Activated CD8-positive, alpha-beta T cell treated with anti-CD3 and anti-CD28 coated beads for 36 hours (primary cell): ENCODE measurements at places on chromosomes 2 and 18. TPM values are rescaled to one million over a fixed set of nuclear protein-coding genes. Genes with fewer than 3 reads are reported as not detected.

DNA sequence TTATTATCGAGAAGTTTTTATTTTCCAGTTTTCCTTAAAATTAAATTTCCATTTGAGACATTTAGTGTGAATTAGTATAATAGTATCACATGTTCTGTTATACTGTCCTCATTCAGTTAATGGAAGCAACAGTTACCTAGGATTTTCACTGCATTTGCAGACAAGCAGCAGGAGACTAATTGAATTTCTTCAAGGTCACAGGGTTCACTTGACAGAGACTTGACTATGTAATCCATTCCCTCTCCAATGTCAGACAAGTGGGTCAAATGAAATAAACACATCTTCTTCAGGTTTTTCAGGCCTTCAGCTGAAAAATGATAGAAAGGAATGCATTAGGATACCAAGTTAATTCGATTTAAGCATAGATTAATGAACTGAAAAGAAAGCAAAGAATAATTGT lies 26.7 kb downstream of the NLRC4 start:
- no peaks in the 10 kb centered on the region for H3K36me3 ChIP-seq
- DNase-seq = no peak
- H3K27ac ChIP-seq = no peak overlapping the region
- no peak overlapping the region for H3K4me3 ChIP-seq

GRCh38 chr2:85950743-85951142 lies 62.0 kb upstream of the ST3GAL5 start:
- H3K27ac ChIP-seq = no peak overlapping the region
- no peak for DNase-seq
- no peaks in the 10 kb centered on the region for H3K4me1 ChIP-seq
- no peaks in the 10 kb centered on the region for H3K36me3 ChIP-seq
- H3K4me3 ChIP-seq = no peak overlapping the region

DNA sequence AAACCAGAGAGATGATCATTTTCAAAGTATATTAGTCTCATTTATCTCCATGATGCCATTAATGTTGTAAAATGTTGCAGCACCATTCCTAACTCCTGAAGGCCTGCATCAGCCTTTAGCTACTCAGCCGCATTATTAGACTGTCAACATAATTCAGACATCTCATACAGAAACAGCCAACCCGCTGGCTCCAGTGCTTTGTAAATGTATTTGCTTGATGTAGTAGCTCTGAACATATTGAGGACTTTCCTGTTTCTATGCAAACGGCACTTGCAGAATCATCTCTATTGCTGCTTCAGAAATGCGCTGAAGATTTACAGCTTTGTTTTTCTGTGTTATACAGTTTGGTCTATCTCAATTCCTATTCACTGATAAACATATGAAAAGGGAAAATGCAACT lies 372.2 kb downstream of the DSEL start:
- no peak overlapping the region for H3K4me3 ChIP-seq
- DNase-seq = no peak
- no peaks in the 10 kb centered on the region for H3K36me3 ChIP-seq
- no peaks in the 10 kb centered on the region for H3K4me1 ChIP-seq
- H3K27ac ChIP-seq = no peak overlapping the region

DNA sequence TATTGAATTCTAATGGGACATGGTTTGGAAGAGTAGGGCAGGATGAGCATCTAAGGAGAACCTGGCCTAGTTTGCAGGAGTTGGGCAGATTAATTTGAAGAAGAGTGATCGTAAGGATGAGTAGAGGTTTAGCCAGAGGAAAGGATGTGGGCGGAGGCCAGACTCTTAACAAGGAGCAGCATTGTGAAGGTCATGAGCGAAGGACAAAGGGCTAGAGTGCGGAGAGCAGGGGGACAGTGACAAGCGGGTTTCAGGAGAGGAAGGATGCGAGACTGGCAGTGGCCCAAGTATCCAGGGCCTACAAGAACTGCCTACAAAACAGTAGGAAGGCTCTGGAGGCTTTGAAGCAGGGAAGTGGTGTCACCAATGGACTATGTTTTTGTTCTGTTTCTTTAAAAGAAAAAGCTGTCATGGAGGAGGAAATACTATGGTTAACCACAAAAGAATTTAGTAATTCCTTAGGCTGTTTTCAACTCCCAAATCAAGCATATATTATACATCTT lies 20.1 kb downstream of the SLC66A3 start:
- no peak for DNase-seq
- no peaks in the 10 kb centered on the region for H3K36me3 ChIP-seq
- peaks cover 11% of the 10 kb centered on the region for H3K4me1 ChIP-seq
- no peak overlapping the region for H3K4me3 ChIP-seq
- no peak overlapping the region for H3K27ac ChIP-seq

- peak; percentile 32 for DNase-seq
- H3K4me3 ChIP-seq = no peak overlapping the region
- no peaks in the 10 kb centered on the region for H3K27me3 ChIP-seq
- peaks cover 41% of the 10 kb centered on the region for H3K4me1 ChIP-seq
- peaks cover 34% of the 10 kb centered on the region for H3K36me3 ChIP-seq
Measured at GRCh38 chr2:98601532-98602132, 6.7 kb downstream of the COA5 start.

DNA sequence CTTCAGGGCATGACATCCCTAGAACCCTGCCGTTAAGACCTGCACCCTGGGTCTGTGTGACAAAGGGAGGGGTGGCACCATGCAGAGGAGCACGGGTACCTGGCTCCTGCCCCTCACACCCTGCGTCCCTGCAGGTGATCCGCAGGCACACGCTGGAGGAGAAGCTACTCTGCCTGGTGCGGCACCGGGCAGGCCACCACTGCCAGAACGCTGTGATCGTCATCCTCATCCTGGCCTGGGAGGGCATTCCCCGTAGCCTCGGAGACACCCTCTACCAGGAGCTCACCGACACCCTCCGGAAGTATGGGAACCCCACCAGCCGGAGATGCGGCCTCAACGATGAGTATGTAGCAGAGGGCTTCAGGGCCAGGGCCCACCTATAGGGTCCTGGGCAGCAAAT lies 60.0 kb downstream of the BOLA3 start:
- H3K27me3 ChIP-seq = no peaks in the 10 kb centered on the region
- peaks cover 36% of the 10 kb centered on the region for H3K36me3 ChIP-seq
- no peak overlapping the region for H3K27ac ChIP-seq
- H3K4me3 ChIP-seq = no peak overlapping the region

DNA sequence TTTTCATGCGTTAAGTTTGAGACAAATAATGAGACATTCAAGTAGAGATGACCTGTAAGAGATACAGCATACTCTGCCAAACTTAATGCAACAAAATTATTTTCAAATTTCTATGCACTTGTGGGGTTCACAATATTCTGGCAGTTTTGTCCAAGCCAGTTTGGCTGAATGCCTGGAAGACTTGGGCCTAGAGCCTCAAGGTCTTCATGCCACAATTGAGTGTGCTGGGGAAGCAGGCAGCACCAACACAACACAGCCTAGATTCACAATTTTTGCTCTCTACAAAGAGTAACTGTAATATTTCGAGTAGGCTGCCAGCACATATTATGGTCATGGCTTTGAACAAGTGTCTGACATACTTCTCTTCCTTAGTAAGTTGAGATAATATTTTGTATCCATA lies 461.4 kb upstream of the SPHKAP start:
- no peaks in the 10 kb centered on the region for H3K4me1 ChIP-seq
- no peak overlapping the region for H3K27ac ChIP-seq
- no peaks in the 10 kb centered on the region for H3K36me3 ChIP-seq
- H3K4me3 ChIP-seq = no peak overlapping the region
- DNase-seq = no peak

DNA sequence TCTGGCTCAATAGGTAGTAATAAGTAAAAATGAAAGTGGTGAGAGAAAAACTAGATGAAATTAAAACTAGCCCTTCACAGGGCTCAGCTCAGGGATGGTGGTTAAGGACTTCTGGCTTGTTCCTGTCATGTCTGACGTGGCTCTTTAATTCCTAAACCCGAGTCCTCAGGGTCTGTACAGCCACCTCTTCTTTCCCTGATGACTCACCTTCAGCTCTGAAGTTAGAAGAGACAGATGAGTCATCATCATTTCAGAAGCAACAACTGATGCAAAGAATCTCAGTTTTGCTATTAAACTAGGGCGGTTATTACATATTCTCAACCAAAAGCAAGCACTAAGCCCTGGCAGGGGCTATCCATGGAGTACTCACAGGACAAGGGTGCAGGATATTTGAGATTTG lies 24.0 kb upstream of the ITGB6 start:
- peak; percentile 43 for DNase-seq
- peaks cover 12% of the 10 kb centered on the region for H3K27me3 ChIP-seq
- no peak overlapping the region for H3K4me3 ChIP-seq
- no peaks in the 10 kb centered on the region for H3K36me3 ChIP-seq

GRCh38 chr2:216486271-216486670 lies 12.4 kb upstream of the RPL37A start:
- no peaks in the 10 kb centered on the region for H3K4me1 ChIP-seq
- H3K4me3 ChIP-seq = no peak overlapping the region
- no peak overlapping the region for H3K27ac ChIP-seq
- no peak for DNase-seq

GRCh38 chr2:15642815-15643500 lies 51.3 kb downstream of the DDX1 start:
- no peak for DNase-seq
- H3K4me1 ChIP-seq = no peaks in the 10 kb centered on the region
- no peaks in the 10 kb centered on the region for H3K27me3 ChIP-seq
- no peak overlapping the region for H3K27ac ChIP-seq
- peaks cover 28% of the 10 kb centered on the region for H3K36me3 ChIP-seq

DNA sequence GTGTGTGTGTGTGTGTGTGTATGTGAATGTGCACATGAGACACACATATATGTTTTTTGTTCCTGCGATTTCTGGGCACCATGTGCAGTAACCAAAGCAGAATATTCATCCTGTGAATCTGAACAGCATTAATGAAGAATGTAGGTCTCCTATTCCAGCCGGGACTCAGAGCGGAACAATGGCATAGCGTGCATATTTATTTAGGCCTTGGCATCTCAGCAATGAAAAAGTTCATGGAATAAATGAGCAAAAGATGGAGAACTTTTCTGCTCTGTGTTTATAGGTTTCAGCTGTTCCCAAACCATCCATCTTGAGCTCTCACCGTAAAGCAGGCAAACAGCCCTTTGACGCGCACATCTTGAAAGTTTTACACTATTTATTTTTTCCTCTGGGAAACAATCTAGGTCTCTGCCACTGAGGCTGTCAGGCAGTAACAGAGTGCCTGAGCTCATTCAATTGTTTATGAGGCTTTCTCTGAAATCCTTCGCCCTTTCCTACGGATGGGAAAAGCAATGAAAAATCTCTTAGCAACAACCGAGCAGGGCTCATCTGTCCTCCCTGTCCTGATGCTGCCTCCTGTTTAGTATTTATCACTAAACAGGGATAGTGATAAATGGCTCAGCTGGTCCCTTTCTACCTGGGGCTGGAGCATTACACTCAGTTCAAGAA lies 146.2 kb upstream of the MSH6 start:
- H3K4me3 ChIP-seq = no peak overlapping the region
- H3K4me1 ChIP-seq = no peaks in the 10 kb centered on the region
- H3K36me3 ChIP-seq = no peaks in the 10 kb centered on the region
- H3K27me3 ChIP-seq = peaks cover 1% of the 10 kb centered on the region
- DNase-seq = no peak

DNA sequence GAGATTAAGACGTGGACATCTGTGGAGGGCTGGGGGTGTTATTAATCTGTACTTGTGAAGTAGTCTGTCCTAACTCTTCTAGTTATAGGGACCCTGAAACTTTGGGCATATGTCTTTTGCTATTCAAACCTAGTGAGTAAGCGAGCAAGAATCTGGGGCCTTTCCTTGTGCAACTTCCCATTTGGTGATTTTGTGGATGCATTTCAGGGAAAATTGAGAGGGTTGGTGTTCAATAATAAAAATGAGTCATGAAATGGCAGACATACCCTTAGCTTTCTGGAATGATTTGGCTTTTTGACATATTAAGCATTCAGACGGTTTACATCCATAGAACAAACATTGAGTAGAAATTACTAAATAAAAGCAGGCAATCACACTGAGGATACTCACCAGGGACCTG lies 17.0 kb downstream of the COL4A4 start:
- H3K4me1 ChIP-seq = no peaks in the 10 kb centered on the region
- no peak overlapping the region for H3K27ac ChIP-seq
- H3K36me3 ChIP-seq = no peaks in the 10 kb centered on the region
- H3K4me3 ChIP-seq = no peak overlapping the region
- peaks cover 8% of the 10 kb centered on the region for H3K27me3 ChIP-seq

DNA sequence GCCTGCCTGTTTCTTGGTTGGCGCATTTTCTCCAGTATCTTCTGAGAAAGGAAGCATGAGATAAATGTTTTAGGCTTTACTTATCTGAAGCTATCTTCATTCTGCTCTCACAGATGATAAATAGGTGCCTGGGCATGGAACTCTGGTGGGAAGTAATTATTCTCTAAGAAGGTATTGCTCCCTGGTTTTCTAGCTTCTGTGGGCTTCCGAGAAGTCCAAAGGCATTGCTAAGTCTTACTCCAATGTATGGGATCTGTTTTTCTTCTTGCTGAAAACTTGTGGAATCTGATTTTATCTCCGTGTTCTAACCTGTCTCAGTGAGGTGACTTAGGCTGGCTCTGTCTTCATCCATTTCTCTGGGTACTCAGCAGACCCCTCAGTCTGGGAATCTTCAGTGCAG lies 224.4 kb upstream of the HS6ST1 start:
- no peak overlapping the region for H3K27ac ChIP-seq
- H3K36me3 ChIP-seq = no peaks in the 10 kb centered on the region
- H3K4me3 ChIP-seq = no peak overlapping the region
- no peak for DNase-seq
- H3K27me3 ChIP-seq = no peaks in the 10 kb centered on the region
- no peaks in the 10 kb centered on the region for H3K4me1 ChIP-seq

DNA sequence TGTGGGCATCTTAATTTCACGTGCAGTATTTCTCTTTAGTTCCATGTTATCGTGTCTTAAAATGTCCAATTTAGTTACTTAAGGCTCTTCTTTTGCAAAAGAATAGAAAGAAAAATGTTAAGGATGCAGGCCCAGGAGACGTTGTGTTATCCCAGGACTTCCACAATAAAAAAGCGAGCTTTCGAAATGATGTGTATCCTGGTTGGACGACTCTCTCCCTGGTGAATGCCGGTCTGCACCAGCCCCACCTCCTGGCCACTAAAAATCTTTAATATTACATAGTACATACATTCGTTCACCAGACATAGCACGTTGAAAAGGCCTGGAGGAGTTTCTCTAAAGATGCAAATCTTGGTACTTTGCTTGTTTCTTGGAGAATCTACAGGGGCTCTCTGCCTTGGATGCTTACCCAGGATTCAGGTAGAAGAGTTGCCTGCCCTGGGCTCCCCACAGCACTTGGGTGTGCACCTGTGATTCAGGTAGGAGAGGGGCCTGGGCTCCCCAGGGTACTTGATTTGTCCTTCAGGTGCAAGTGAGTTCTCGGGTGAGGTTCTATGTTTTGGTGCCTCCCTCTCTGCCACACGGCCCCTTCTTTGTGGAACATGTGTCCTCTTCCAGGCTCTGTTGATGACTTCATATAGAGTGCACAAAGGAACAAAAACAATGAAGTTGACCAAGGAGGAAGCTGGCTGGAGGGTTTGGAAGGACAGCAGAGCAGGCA lies 26.6 kb downstream of the TWIST2 start:
- no peak overlapping the region for H3K27ac ChIP-seq
- H3K4me1 ChIP-seq = no peaks in the 10 kb centered on the region
- no peaks in the 10 kb centered on the region for H3K36me3 ChIP-seq

- no peaks in the 10 kb centered on the region for H3K36me3 ChIP-seq
- H3K4me1 ChIP-seq = no peaks in the 10 kb centered on the region
- H3K4me3 ChIP-seq = no peak overlapping the region
- no peak overlapping the region for H3K27ac ChIP-seq
Measured at GRCh38 chr2:167924556-167924955, 322.8 kb downstream of the STK39 start.

Gene OTX1
- not detected for total RNA-seq

Gene UGT1A4
- total RNA-seq = not detected

Gene WDCP
- total RNA-seq = 20.2 TPM

Gene IL1RN
- 0.50 TPM for total RNA-seq

Gene KIF1A
- 9.0 TPM for total RNA-seq

Gene ANKRD30B
- not detected for total RNA-seq

Gene TRIM43
- total RNA-seq = not detected
